ENCODE measurements at places on chromosomes 5 and 9. TPM values are rescaled to one million over a fixed set of nuclear protein-coding genes. Genes with fewer than 3 reads are reported as not detected.

RFESD gene
- total RNA-seq: 2.4 TPM

STOM gene
- total RNA-seq: 153 TPM

OR1Q1 gene
- total RNA-seq: not detected

PCDHGA1 gene
- total RNA-seq: 0.37 TPM

RNF208 gene
- 2.6 TPM for total RNA-seq

SLC6A18 gene
- total RNA-seq: not detected

ELAVL2 gene
- not detected for total RNA-seq
